ENCODE measurements at places on chromosomes 2 and 18.
A peak's percentile ranks its signal among the peaks of the same experiment; 100 is the strongest.

GRCh38 chr2:3595985-3596384 lies 1.1 kb downstream of the COLEC11 start:
- no peak for DNase-seq

DNA sequence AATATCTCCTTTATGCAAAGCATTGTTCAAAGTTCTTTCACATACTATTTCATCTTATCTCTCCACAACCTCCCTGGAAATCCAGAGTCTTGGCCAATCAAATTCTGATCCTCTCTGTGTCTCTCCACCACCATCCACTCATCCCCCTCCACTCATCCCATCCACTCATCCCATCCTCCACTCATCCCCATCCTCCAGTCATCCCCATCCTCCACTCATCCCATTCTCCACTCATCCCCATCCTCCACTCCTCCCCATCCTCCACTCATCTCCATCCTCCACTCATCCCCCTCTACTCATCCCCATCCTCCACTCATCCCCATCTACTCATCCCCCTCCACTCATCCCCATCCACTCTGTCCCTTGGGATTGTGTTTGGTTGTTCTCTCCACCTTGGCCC lies 101.1 kb downstream of the BCL2 start:
- no peak for DNase-seq

GRCh38 chr2:174180165-174180724 lies 68.1 kb downstream of the OLA1 start:
- DNase-seq, result no peak

- peak; percentile 50 for DNase-seq
These were observed 4.6 kb downstream of the LOXL3 start for GRCh38 chr2:74548900-74549826.

- DNase-seq, result no peak
These were observed 4.4 kb downstream of the LYPD6B start for GRCh38 chr2:149042881-149043280.

DNA sequence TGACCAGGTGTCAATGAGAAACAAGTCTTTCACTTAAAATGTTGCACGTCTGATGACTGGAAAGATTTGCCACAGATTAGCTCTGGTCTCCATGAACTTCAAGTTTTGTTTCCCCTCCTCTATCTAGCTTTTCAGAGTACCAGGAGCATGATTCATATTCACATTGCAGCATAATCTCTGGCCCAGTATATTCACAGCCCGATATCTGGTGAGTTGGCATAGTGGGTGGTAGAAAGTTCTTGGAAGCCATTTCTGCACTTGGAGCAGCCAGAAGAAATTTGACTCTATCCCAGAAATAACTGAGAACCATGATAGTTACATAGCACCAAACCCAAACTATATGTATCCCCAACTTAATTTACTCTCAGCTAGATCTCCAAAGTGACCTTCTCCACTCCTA lies 503.9 kb downstream of the PID1 start:
- no peak for DNase-seq

DNA sequence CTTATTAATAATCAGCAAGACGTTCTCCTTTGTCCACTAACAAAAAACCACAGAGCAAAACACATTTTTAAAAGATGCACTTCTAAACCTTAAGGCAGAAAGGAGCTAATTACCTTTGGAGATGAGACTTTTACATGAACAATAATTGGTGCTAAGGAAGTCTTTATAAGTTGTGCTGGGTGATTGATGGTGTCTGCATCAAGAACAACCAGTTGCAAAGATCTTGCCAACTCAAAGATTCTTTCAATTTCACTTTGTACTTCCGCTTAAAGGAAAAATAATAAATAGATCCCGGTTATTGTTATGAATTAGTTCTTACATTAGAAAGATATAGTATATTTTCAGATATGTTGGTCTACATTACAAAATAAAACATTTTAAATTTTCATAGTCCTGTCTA lies 26.9 kb upstream of the ARL5A start:
- DNase-seq, result no peak

- no peak for DNase-seq
These were observed 95.0 kb upstream of the CCDC68 start for GRCh38 chr18:55054021-55054990.

- DNase-seq, result no peak
These were observed 7.3 kb upstream of the PLEK start for GRCh38 chr2:68357605-68358337.

- DNase-seq, result no peak
These were observed 47.0 kb downstream of the FAM168B start for GRCh38 chr2:131046028-131046917.

DNA sequence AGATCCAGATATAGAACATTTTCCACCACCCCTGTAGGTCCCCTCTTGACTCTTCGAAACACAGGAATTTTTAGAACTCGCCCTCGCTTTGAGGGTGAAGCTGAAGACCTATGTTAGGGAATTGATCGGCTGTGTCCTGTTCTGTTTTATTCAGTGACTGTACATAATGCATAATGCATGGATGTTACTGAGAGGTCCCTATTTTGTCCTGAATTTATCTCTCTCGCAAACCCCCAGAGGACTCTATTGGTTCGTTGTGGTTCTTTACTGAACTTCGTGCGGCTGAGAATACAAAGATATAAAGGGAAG lies 431 bp upstream of the EIF5B start:
- no peak for DNase-seq

GRCh38 chr2:55811048-55811447 lies 112.5 kb downstream of the EFEMP1 start:
- DNase-seq, result no peak

- no peak for DNase-seq
These were observed 2.6 kb downstream of the SLC66A2 start for GRCh38 chr18:79948719-79949411.

DNA sequence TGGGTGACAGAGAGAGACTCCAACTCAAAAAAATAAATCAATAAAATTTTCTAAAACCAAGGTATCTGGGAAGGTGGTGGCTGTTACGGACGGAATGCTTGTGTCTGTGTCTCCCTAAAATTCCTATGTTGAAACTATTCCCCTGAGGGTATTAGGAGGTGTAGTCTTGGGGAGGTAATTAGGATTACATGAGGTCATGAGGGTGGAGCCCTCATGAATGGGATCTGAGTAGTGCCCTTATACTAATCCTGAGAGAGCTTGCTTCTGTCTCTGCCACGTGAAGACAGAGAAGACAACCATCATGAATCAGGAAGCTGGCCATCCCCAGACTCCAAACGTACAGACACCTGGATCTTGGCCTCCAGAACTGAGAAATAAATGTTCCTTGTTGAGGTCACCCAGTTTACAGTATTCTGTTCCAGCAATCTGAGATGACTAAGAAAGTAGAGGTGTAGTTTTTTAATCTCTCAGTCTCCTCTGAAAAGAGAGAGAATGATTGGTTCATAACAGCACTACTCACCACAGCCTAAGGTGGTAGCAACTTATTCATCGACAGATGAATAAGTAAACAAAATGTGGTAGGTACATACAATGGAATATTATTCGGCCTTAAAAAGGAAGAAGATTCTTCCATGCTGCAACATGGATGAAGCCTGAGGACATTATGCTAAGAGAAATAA lies 38.4 kb downstream of the TGFBRAP1 start:
- no peak for DNase-seq

GRCh38 chr2:157159221-157159934 lies 98.1 kb upstream of the GALNT5 start:
- no peak for DNase-seq

GRCh38 chr18:23301972-23302371 lies 151.1 kb upstream of the RIOK3 start:
- DNase-seq, result no peak

DNA sequence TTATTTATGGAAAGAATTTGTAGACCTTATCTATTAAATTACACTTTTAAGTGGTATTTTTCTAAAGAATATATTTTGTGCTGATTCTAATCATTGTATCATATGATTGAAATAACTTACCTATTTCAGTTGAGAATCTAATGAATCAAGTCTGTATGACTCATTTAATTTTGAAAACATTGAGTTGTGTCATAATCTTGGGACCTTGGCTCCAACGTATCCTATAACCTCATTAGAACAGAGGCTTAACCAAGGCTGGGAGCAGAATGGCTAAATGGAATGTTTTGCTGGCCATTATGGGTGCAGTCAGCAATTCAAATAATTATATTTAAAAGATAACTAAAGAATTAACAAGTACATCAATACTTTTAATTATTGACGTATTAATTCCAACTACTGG lies 19.6 kb upstream of the GULP1 start:
- DNase-seq, result no peak

- no peak for DNase-seq
These were observed 152.7 kb upstream of the SOX11 start for GRCh38 chr2:5539282-5540165.

GRCh38 chr18:3703732-3704176 lies 253.8 kb downstream of the TGIF1 start:
- no peak for DNase-seq

- DNase-seq, result no peak
These were observed 48.1 kb upstream of the GALR1 start for GRCh38 chr18:77201506-77201905.

DNA sequence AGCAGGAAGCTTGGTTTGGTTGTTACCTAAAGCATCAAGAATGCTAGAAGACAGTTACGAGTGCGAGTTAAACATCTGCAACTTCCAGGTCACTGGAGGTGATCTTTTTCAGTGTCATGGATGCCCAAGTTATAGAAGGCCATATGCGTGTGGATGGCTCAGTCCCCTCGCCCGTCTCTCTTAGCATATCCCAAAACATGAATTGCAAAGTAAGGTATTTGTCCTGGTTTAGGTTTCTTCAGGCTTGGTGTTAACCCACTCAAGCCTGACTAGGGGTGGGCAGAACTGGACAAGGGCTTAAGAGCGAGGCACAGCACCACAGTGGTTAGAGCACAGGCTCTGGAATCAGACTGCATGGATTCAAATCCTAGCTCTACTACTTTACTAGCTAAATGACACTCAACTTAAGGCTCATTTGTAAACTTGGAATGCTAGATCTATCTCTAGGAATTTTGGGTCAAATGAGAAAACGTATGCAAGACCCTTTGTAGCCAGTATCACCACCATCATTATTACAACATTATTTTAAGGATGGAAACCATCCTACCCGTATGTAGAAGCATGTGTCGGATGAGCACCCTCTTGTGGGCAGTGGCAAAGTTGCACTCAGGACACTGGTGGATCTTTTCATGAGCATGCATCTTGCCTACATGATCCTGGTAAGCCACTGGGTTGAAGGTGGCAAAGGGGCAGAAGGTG lies 11.2 kb downstream of the ZNF142 start:
- peak; percentile 52 for DNase-seq

DNA sequence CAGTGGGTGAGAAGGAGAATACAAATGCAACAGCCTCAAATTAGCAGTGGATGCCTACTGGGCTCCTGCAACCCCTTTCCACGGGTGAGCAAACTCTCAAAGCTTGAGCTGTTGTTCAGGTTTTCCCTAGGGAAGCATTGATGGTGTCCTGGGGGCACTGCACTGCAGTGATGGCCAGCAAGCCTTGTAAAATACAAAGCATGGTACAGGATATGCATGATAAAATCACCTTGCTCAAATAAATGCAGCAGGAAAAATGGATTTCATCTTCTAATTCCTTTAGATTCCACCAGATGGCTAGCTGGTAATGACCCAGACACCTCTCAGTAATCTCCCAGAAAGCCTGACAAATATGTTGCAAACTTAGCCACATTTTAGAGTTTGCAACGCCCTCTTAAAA lies 698.2 kb downstream of the TRIB2 start:
- no peak for DNase-seq

DNA sequence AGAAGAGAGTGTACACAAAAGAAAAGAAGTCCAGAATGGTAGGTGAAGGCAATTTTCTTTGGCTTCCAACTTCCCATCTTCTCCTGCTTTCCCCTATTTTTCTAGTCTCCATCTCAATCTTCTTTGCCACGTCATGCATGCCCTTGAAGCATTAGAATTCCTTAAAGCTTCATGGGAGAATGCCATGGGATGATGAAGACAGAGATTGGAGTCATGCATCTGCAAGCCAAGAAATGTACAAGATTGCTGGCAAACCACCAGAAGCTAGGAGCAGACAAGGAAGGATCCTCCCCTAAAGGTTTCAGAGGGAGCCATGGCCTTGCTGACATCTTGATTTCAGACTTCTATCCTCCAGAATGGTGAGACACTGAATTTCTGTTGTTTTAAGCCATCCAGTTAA lies 305.9 kb downstream of the HRH4 start:
- DNase-seq, result no peak

- no peak for DNase-seq
These were observed 2.8 kb downstream of the PREPL start for GRCh38 chr2:44358503-44358902.

- DNase-seq, result no peak
These were observed 10.9 kb downstream of the STARD7 start for GRCh38 chr2:96197546-96198255.

GRCh38 chr2:149219856-149220255 lies 110.5 kb upstream of the LYPD6 start:
- no peak for DNase-seq

DNA sequence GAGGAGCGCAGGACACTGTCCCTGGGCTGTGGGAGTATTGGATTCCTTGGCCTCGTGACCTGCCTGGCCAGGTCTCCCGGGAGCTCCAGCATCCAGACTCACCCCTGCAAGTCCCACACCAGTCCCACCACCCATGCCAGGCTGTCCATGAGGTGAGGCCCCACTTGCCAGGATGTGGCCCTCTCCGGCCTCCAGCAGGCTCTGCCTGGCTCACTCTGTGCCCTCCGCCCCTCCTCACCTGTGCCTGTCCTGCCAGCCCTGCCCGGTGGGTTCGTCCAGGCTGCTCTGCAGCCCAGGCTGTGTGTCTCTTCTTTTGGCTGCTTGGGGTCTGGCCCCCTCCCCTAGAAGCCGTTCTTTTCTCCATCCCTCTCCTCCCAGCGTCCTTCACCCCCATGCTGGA lies 436.8 kb upstream of the MYT1L start:
- no peak for DNase-seq

DNA sequence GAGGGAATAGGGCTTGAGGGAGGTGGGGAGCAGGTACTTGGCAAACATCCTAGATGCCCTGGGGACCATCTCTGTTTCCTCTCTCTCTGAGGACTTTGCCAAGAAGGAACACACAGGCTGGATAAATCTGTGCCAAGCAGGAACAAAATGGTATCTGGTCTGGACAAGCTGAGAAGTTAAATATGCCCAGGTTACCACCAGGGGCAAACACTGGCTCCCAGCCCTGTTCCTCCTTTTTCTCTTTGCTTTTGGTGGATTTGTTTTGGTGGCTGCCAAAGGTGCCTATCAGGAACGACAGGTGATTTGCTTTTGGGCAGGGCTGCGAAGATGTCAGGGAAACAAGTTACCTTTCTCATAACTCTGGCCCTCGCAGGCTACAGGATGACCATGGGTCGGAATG lies 227.5 kb upstream of the SMAD2 start:
- DNase-seq, result no peak

DNA sequence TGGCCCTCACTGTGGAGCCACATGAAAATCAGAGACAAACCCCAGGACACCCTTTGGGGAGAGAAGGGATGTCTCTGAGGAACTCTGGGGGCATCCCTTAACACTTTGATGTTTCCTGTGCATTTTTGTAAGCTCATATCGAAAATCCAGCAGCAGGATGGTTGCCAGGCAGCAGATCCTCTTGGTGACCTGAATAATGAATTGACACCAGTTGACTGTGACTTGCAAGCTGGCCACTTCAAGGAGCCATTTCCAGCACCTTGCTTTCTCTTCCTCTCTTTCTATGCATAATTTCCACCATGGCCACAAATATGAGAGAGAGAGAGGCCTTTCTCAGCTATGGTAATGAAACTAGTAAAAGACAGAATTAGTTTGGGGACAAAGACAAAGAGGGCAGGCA lies 91.7 kb downstream of the NRP2 start:
- DNase-seq, result no peak
